ENCODE measurements at places on chromosomes 5 and 9.
A peak's percentile ranks its signal among the peaks of the same experiment; 100 is the strongest.

DNA sequence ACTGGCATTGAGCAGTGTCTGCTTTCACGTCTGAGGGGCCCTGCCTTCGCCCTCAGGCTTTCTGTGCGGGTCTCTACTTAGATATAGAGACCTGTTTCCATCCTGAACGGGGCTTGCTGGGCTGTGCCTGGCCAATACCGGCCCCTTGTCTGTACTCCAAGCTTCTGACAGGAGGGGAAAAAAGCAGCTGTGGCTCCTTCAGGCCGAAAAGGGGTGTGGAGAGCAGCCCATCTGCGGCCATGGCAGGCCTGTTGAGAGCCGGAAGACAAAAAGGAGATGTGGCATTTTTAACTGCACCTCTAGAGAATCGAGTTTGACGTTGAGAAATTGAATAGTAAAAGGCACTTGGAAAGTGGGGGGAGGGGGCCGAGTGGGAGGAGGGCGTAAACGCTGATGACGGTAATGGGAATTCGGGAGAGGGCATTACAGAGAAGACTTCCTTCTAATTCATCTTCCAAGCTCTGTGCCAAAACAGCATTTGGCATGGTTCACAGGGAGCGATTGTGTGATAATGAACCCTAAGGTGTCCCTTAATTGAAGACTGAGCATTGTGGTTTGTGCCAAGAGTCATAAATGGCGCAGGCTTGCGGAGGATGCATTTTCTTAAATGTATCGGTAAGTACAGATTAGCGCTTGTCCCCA is 25.1 kb upstream of the PRDM12 start:
- no peak for DNase-seq

DNA sequence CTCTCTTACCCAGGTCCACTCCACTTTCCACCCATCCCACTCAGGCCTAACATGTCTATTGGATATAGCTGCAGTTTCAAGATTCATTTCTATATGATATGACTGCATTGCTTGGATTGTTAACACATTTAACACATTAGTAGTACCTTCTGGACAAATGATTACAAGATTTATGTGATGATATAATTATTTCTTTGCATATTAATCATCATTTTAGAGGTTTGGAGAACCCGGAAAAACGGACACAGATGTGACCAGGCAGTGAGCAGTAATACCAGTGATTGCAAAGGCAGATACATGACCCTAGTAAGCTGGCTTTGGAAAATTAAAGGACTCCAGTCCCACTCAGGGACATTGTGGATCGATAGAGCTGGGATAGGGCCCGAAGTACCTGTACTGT is 103.8 kb downstream of the PRR16 start:
- DNase-seq = no peak

DNA sequence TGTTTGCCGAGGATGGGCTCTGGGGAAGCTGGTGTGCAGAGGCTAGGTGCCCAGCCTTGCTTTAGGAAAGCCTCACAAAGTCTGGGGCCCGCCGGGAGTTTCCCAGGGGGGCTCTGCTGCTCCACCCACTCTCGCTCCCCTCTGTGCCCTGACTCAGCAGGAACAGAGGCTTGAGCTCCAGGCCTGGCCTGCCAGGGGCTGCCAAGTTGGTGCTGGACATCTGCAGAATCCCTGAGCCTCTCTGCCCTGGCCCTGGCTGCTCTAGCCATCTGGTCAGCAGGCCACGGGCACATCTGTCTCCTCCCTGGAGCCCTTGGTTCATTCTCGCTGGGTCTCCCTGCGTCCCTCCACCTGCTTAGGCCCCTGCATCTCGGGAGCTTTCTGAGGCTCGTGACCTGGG is 647 bp upstream of the ADAMTSL2 start:
- no peak for DNase-seq

GRCh38 chr5:173231381-173231766 is 3.6 kb downstream of the NKX2-5 start:
- DNase-seq = no peak

GRCh38 chr9:16683326-16683725 is 187.1 kb downstream of the BNC2 start:
- no peak for DNase-seq

GRCh38 chr5:131944702-131945550 is 537 bp downstream of the MEIKIN start:
- DNase-seq = no peak

DNA sequence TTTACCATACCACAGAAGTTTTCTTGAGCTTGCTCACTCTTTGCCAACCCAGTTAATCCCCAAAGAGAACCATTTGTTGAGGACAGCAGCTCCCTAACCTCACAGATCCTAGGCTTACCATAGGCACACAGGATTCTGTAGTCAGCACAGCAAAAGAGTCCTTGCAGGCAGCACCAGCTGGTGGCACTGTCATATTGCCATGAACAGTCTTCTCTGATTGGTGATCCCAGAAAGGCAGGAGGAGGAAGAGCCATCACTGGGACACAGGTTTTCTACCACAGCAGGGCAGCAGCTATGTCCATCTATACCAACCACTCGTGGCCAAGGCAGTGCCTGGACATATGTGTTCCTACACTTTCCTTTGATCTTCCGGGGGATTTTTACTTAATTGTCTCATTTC is 297.1 kb upstream of the CD180 start:
- no peak for DNase-seq

DNA sequence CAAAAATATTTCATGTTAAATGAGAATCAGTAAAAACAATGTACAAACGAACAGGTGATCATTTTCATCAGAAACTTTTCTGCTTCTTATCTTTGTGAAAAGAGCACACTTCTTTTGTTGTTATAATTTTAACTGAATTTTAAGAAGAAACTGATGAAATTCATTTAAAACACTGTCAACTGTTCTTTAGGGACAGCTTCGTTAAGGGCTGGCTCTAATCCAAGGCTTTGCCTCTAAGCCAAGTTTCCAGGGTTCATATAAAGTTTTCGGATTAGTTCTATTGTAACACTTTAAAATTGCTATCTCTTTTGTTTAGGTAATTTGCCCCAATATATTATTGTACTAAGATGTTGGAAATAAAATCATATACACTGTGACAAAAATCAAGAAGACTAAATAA is 559.2 kb downstream of the TUSC1 start:
- no peak for DNase-seq

DNA sequence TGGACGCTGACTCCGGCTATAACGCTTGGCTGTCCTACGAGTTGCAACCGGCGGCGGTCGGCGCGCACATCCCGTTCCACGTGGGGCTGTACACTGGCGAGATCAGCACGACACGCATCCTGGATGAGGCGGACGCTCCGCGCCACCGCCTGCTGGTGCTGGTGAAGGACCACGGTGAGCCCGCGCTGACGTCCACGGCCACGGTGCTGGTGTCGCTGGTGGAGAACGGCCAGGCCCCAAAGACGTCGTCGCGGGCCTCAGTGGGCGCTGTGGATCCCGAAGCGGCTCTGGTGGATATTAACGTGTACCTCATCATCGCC is 2.1 kb downstream of the PCDHA12 start:
- no peak for DNase-seq

DNA sequence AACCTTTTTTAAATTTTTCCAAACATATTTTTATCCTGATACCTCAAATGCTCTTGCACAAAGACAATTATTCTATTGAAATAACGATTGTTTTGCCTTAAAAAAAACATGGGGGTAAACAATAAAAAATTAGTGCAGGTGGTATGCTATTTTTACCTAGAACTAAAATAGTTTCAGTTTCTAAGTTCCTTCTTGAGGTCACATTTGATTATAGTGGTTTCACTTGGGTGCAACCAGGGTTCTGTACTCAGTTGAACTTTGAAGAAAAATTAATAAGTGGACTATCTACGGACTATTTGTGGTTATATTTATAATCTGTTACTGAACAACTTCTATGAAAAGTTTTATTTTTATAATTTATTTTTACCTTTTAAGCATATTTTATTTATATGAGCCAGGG is 387.1 kb upstream of the IZUMO3 start:
- no peak for DNase-seq

- DNase-seq = no peak
Observed at GRCh38 chr9:69454321-69454720, 129.3 kb downstream of the ENTREP1 start.

DNA sequence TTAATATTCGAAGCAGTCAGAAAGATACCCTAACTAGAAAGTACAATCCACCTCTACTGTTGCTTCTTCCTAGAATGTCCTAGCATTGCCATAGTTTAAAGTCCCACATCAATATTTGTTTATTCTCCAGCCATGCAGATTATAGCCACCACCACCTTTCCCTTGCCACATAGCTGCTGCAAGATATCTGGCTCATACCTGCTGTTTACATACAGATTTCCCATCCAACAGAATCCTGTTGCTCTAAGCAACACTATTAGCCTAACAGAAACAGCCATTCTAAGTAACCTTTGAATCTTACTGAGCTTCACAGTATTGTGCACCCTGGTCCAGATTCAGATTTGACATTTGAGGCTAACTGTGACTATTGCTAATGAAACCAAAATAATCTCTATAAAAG is 45.6 kb downstream of the GNAQ start:
- no peak for DNase-seq

GRCh38 chr9:131100445-131100844 is 4.1 kb downstream of the AIF1L start:
- DNase-seq = no peak

GRCh38 chr9:136409557-136410455 is 608 bp downstream of the ENTR1 start:
- peak; percentile 35 for DNase-seq

- DNase-seq = no peak
Observed at GRCh38 chr5:167723254-167723871, 568.1 kb upstream of the WWC1 start.

- DNase-seq = no peak
Observed at GRCh38 chr5:136079195-136079985, 50.6 kb downstream of the TGFBI start.

DNA sequence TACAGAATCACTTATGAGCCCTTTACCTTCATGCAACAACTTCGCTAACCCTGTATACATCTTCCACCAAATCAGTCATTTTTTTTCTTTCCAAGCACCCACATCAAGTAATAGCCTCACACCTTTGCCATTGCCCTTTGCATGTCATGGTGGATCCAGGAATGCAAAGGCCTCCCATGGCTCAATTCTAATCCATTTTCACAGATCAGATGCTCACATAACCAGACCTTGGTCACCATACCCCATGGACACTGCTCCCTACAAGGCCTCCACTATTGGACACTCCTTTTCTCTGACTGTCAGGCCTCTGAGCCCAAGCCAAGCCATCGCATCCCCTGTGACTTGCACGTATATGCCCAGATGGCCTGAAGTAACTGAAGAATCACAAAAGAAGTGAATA is 179.5 kb downstream of the RASEF start:
- DNase-seq = no peak

DNA sequence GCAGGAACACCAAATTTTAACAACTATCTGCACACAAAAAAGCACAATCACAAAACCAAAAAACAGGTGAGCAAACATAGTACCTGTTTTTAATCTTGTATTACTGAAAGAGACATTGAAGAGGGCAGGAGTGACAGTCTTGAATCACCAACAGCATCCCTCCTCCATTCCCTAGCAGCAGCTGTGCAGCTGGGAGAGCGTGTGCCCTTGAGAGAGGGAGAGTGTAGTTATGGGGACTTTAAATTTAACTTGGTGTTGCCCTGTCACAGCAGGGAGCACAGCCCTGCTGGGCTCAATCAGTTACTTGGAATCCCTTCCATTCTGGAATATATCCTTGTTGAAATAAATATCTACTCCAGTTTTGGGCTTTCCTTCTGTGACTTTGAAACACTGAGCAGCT is 1938.7 kb upstream of the NUDT12 start:
- no peak for DNase-seq

DNA sequence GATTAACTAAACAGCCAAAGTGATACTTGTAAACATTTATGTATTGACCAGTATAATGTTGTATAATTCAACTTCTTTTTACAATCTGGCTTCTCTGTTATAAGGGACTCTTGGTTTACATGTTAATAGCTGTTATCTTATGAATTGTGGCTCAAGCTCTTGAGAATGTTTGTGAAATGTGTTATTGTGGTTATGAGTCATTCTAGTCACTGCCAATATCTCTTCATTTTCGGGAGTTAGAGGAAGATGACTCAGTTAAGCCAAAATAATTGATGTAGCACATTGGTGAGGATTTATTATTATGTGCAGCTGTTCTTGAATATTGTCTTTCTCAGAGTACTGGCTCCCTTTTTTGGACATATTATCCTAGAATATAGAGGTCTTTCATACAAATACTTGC is 655.2 kb upstream of the RIOK2 start:
- peak; percentile 82 for DNase-seq

- peak; percentile 60 for DNase-seq
Observed at GRCh38 chr9:35905912-35906679, at the start of gene HRCT1. Gene HRCT1, plus strand, starts transcription at chr9:35906202. Its CDS starts 86 bp downstream, at chr9:35906288.

GRCh38 chr5:32642276-32643002 is 57.1 kb downstream of the SUB1 start:
- DNase-seq = peak; percentile 39

GRCh38 chr5:96930589-96930988 is 5.3 kb upstream of the LNPEP start:
- DNase-seq = no peak

GRCh38 chr9:33446240-33446945 is 1.0 kb downstream of the AQP3 start:
- no peak for DNase-seq

- DNase-seq = no peak
Observed at GRCh38 chr5:61319388-61320146, 12.5 kb upstream of the ZSWIM6 start.

- no peak for DNase-seq
Observed at GRCh38 chr9:13597427-13597826, 317.9 kb upstream of the MPDZ start.

DNA sequence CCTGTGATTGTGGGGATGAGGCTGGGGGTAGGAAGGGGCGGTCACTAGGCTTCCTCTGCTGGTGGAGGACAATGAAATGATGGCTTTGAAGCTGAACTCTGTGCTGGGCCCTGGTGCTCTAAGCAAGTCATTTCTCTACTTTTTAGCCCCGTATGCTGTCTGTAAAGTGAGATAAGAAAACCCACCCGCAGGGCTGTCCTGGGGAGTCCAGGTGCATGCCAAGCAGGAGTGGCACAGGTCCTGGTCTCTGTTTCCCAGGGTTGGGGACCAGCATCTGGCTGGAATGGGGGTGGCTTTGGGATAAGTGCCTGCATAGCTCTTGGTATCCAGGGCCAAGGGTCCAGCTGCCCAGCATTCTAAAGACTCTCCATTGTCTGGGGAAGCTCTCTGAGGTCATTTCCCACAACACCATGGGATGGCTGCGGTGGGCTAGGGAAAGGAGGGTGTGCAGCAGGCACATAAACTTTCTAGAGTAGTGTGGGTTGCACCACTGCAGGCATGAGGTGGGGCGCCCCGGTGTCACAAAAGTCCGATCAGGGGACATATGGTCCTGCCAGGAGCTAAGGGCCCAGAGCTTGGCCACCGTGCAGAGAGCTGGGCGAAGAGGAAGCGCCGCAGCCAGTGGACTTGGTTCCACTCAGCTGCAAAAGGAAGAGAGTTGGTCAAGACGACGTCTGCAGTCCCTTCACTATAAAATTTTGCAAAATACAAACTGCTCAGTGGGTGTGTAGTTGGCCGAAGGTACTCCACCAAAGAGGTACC is 25.6 kb upstream of the GTF3C5 start:
- DNase-seq = no peak

GRCh38 chr5:123882965-123883345 is 371.0 kb downstream of the CSNK1G3 start:
- no peak for DNase-seq

All from retinal pigment epithelial cell (primary cell).